SW 1271 (cell line): ENCODE measurements at places on chromosomes 11 and 22.

GRCh38 chr22:20602609-20603164 lies 95.3 kb downstream of the MED15 start:
- no peak for DNase-seq

- no peak for DNase-seq
Measured at GRCh38 chr11:132358573-132358953, 988.1 kb downstream of the NTM start.

- no peak for DNase-seq
Measured at GRCh38 chr22:41459431-41459830, 9.1 kb downstream of the PHF5A start.

DNA sequence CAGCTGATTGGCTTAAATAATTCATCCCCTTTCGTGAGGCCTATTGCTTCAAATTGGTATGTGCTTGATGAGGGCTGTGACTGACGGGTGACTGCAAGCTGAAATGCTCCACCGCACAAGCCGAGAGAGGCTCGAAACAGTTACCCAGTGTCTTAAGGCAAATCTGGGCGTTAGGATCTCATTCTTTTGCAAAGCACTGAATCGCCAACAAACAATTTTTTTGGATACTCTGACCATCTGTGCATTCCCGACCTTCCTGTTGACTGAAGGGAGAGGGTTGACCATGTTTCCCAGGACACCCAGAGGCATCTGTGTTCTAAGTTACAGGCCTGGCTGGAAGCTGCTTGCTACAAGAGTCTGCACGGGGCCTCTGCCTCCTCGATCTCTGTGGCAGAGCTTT lies 32.1 kb downstream of the CACNG2 start:
- DNase-seq = no peak

GRCh38 chr11:93564895-93565294 lies 21.7 kb upstream of the SMCO4 start:
- DNase-seq = no peak

DNA sequence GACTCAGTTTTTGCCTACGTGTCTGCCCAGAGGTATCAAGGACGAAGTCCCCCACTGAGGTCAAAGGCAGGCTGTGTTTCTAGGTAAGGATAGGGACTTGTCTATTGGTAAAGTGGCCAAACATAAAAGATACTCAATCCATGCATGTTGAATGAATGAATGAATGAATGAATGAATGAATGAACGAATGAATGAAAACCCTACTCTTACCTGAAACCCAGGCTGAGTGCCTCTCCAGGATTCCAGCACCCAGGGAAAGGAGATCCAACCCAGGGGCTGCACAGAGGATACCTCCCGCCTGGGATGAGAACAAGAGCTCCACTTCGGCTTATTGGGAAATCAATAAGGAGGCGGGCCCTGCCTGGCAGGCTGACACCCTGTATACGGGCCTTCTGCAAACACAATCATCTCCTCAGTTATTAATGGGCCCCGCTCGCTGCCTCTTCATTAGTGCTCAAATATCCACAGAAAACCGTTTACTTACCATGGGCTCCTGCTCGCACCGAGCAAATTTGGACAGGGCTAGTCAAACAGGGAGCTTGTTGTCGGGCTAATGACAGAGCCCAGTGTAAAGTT lies 177.4 kb downstream of the BUD13 start:
- DNase-seq = no peak

GRCh38 chr11:16613512-16614381 lies 124.7 kb upstream of the C11orf58 start:
- DNase-seq = peak; percentile 79

GRCh38 chr11:60221692-60222091 lies 21.2 kb downstream of the MS4A4E start:
- no peak for DNase-seq

DNA sequence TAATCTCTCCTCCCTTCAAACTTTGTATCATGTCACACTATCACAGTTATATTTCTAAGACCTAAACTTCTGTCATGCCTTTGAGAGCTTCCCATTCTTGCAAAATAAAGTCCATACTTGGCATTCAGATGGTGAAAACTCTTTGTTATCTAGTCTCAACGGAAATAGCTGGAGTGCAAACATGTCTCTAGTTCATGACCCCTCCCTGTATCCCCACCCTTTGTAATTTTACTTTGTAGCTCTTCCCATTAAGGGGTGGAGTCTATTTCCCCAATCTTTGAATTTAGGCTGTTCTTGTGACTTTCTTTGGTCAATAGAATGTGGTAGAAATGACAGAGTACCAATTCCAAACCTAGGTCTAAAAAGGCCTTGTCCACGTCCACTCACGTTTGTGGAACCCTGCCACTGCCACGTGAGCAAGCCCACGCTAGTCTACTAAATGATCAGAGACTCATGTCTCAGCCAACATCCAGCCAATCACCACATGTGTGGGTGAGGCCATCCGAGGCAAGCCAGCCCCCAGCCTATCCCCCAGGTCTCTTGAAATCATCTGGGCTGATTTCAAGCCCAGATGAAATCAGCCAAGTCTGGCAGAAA lies 23.4 kb downstream of the SLN start:
- no peak for DNase-seq

DNA sequence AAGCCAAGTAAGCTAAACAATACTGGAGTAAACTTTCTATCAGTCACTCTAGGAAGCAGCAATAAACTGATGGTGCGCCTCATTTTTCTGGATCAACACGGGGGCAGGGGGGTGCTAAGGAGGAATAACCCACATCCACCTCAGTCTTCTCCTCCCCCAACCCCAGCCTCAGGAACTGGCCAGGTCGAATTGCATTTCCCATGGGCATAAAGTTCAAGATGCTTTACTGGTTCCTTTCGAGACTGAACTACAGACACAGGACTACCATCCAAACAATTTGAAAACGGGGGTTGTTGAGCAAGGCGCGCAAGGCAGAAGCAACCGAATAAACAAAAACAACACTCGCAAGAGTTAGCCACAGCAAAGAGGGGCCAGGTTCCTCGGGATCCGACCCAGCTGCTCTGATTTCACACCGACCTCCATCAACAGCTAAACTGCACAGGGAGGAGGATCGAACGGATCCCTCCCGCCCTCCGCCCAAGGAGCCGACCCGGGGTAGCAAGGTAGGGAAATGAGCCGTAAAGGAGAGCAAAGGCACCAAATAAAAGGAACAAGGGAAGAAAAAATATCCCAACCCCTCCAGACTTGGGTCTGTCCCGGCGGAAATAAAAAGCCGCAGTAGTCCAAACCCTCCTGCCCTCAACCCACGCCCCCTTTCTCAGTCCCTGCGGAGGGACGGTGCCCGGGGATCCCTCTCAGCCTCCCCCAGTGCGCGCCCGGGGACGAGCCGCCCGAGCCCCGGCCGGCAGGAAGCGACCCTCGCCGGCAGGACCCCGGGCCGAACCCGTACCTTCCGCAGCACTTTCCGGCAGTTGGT lies 801 bp downstream of the SESN3 start:
- peak; percentile 35 for DNase-seq

- no peak for DNase-seq
Measured at GRCh38 chr11:109963101-109963500, 130.1 kb upstream of the ZC3H12C start.

- DNase-seq = no peak
Measured at GRCh38 chr22:22721681-22722354, 77.4 kb downstream of the GGTLC2 start.

GRCh38 chr22:19438298-19438697 lies 6.0 kb downstream of the MRPL40 start:
- no peak for DNase-seq

DNA sequence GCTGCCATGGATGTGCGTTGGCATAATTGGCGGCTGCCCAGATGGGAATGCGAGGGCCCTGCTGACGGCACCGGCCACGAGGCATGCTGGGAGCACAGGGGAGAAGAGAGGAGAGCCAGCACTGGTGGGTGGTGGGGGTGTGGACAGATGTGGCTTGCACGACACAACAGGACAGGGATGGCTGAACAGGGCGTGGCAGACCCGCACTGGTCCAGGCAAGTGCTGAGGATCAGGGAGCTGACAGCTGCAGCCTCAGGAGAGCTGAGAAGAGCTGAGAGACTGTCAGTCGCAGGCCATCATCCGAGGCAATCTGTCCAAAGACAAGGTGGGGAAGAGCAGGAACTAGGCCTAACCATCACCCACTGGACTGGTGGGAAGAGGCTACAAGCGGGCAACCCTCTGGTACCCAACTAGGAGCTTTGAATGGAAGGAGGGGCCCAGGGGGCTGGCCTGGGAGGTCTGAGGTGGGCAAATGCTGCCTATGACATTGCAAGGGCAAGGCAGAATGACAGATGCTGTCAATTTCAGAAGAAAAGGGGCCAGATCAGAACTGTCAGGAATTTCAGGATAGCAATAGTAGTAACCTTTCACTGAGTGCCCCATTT lies 2.4 kb downstream of the GNB1L start:
- DNase-seq = no peak

GRCh38 chr11:1260023-1260501 lies 37.2 kb downstream of the MUC5B start:
- peak; percentile 47 for DNase-seq

DNA sequence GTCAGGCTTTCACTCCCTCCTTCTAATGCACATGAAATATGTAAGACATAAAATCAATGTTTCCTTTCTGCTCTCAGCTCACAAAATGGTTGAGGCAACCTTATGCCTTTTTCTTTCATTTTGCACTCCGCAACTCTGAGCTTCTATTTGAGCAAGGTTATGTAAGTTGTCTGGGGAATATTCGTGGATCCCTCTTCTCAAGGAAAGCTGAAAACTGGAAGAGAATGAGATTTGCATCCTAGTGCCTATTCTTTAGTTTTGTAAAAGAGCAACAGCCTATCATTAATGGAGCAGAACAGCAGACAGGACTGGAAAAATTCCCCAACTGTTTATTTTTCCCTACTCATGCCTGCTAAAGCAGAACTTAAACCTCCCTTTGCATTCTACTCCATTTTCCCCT lies 141.7 kb downstream of the FAM76B start:
- no peak for DNase-seq

- no peak for DNase-seq
Measured at GRCh38 chr11:67680696-67681470, 6.5 kb upstream of the ALDH3B2 start.

- no peak for DNase-seq
Measured at GRCh38 chr22:18987765-18988164, 51.7 kb upstream of the PRODH start.

DNA sequence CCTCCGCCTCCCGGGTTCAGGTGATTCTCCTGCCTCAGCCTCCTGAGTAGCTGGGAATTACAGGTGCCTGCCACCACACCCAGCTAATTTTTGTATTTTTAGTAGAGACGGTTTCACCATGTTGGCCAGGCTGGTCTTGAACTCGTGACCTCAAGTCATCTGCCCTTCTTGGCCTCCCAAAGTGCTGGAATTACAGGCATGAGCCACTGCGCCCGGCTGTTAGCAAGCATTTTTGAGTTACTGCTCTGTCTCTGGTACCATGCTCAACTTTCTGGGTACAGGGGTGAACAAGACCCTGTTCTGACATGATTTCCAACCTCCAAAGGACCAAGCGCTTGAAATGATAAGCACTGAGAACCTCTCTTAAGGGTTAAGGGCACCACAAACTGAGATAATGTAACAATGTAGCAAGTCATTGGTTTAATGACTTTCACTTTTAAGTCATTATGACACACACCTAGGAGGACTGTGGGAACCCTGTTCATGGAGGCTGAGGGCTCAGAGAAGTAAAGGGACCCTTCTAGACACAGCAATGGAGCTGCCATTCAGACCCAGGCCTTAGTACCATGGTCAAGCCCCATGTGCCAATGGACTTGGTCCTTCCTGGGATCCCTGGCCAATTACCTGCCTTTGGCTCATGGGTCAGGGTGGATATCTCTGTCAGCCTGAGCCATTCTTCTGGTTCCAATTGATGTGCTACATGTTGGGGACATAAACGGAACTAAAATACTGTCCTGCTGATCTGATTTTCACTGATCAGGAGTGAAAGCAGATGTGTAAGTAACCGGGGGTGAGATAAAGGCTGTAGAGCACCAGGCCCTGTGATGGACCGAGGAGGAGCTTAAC lies 11.6 kb downstream of the SLC3A2 start:
- no peak for DNase-seq

DNA sequence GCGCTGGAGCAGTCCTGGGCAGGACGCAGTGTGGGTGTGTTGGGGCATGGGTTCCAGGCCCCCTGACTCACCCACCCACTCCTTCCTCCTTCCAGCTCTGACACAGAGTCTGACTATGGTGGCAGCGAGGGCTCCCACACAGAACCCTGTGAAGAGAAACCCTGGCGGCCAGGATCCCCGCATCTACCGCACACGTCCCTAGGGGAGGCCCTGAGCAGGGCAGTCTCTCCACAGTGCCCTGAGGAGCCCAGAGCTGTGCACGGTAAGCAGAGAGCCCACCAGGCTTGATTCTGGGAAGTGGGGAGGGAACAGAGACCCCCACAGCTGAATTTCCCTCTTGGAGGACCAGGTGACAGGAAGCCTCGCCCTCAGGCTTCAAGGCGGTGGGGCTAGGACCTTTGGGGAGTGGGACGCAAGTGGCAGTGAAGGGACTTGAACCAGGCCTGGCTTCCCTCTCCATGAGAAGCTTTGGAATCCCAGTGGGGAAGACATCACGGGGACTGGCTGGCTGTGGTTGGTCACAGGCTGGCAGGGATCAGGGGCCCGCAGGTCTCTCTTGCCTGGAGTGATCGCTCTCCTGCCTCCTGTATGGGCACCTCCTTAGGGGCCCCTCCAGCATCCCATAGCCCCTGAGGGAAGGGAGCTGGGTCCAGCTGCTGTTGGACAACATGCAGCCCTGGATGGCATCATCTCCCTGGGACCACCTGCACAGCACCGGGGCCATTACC lies 96.4 kb upstream of the PARVA start:
- DNase-seq = no peak

- no peak for DNase-seq
Measured at GRCh38 chr22:48258064-48258701, 1495.7 kb downstream of the TBC1D22A start.

DNA sequence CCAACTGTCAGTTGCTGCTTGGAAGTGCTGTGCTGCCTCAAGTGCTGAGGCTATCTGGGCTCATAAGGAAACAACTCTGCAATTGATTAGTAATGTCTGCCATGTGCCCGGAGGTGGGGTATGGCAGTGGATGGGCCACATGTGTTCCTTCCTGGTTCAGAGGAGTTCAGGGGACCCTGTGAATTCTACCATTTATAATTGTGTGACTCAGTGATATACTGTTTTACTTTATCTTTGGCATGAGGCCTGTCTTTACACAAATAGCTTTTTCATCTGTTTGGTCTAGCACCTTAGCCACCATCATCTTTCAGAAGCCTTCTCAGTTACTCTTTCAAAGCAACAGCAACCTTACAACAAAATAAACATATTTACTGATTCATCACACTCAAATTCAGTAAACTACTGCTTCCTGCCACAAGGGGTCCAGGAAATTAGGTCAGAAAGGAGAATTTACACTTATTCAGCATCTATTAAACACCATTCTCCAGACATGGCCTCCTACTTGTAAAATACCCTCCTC lies 20.9 kb downstream of the DKK3 start:
- peak; percentile 38 for DNase-seq

DNA sequence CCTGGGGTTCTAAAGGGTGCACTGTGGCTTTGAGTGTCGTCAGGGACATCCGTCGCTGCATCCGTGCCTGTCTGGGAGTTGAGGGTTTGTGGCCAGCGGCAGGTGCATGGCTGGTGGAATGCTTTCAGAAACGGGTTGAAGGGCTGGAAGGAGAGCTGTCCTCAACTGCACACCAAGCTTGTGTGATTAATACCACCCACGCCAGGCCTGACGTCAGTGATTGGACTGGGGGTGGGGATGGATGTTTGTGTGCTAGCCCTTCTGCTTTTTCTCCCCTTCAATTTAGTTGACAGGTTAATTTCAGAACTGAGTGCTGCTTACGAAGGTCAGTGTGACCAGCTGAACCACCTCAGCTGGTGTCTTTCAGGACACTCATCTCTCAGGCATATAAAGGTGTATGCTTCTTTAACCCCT lies 3.2 kb upstream of the GAB2 start:
- no peak for DNase-seq
